Caudate nucleus (tissue), 63 donors: ENCODE measurements at places on chromosomes 1 and 21.

- no peak for DNase-seq
These were observed 95.4 kb upstream of the ERRFI1 start for GRCh38 chr1:8121261-8122159.

GRCh38 chr1:15346346-15347030 is 63.2 kb upstream of the EFHD2 start:
- DNase-seq: no peak

DNA sequence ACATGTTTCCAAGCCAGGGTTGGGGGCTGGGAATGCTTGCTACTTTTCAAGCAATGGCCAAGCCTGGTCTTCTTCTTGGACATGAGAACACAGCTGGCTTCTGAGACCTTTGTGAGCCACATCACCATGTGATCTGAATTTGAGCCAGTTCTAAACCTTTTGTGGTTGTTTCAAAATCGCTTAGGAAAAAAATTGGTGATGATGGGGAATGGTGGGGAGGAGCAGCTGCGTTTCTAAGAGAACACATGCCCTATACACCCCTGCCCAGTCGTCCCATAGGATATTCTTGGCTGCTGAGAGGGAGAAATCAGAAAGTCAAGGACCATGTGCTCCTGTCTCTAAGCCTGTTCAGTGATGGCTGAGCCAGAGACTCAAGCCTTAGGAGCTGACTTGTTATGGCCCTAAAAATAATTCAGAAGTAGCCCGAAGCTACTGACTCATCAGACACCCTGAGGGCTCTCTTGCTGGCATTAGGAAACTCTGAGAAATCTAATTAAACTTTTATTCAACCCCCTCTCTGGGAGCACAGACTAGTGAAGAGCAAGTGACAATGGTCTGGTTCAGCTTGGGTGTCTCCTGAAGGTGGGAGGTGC is 30.5 kb downstream of the CCDC185 start:
- no peak for DNase-seq

GRCh38 chr1:183152180-183152579 is 33.9 kb upstream of the LAMC2 start:
- DNase-seq: no peak

DNA sequence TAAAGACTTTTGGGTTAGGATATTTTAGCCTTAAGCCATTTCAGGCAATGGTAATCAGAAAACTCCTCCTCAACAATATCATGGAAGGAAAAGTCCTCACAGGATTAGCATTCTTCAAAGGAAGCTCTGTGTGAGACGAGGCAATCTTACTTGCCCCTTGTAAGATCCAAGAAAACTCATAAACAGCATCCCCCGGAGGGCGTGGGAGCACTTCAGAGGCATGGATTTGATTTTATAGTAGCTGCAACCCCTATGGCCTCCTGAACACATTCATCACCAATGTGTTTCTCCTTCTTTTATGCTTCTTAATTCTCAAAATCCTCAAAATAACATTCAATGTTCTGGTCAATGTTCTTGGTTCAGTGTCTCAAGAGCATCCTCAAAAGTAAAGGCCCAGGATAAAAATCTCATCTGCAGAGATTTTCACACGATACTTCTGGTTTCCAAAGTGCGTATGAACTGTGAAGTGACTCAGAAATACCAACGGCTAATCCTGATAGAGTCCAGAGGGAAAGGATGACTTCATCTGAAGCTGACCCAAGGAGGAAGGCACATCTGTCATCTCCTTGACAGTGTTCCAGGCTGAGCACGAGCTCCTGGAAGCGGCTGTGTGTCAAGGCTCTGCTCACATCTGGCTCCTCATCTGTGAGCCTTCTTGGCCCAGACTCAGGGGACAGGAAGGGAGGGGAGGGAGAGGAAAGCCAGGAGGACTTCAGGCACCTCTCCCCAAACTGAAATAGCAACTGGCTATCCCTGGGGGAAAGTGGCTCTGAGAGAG is 49.3 kb upstream of the PSEN2 start:
- DNase-seq: no peak

GRCh38 chr1:80367058-80367457 is 1360.5 kb upstream of the ADGRL4 start:
- DNase-seq: no peak

GRCh38 chr1:64505944-64506655 is 36.2 kb downstream of the CACHD1 start:
- no peak for DNase-seq

DNA sequence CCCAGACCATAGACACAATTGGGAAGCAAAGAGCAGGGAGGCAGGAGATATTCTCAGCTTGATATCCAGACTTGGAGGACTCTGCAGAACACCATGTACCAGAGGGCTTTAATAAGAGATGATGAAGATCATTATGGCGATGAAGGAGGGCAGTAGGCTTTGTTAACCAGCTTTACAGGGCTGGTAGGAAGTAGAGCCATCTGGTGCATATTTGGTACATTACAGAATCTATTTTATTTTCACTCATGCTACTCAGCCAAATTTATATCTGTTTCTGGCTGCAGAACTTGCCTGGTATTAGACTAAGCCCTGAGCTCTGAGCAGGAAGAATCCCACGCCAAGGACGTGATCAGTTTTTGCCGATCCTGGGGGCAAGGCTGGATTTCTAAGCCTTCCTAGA is 61.8 kb upstream of the SYT6 start:
- DNase-seq: no peak

GRCh38 chr1:205318231-205318991 is 3.1 kb downstream of the NUAK2 start:
- no peak for DNase-seq

- DNase-seq: no peak
These were observed 1.7 kb downstream of the ANGPTL1 start for GRCh38 chr1:178869119-178869697.

GRCh38 chr1:94120991-94121390 is at the start of gene ABCA4:
TSS of gene ABCA4 (minus strand) at chr1:94121148. CDS start at chr1:94121045, 103 bp downstream.
- DNase-seq: no peak

DNA sequence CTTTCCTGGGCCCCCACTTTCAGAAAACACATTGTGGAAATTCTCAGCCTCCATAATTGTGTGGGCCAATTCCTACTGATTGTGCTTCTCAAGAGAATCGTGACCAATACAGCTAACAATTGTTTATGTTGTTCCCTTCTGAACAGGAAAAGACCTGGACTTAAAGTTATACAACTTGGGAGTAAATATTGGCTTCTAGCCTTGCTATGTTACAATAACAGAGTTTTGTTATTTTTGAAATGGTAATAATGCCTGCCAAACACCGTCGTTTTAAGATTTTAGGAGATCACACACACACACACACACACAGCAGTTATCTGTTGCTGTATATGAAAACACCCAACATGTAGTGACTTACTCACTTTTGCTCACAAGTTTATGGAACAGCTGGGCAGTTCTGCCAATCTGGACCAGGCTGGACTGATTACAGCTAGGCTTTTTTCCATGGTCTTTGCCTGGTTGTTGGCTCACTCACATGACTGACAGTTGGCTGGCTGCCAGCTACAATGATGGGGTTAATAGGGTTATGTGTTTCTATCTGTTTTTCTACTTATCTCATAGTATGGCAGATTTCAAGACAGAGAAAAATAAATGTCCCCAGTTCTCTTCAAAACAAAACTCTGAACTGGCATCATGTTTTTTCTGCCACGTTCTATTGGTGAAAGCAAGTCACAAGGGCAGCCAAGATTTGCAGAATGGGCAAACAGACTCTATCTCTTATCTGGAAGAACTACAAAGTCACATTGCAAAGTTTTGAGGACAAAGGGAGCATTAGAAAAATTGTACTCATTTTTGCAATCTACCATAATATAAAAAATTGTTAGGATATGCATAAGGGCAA is 447.5 kb downstream of the NEGR1 start:
- no peak for DNase-seq

- DNase-seq: no peak
These were observed 40.5 kb downstream of the C1orf87 start for GRCh38 chr1:60033066-60033465.

GRCh38 chr1:153532181-153532580 is 3.6 kb downstream of the S100A6 start:
- no peak for DNase-seq

DNA sequence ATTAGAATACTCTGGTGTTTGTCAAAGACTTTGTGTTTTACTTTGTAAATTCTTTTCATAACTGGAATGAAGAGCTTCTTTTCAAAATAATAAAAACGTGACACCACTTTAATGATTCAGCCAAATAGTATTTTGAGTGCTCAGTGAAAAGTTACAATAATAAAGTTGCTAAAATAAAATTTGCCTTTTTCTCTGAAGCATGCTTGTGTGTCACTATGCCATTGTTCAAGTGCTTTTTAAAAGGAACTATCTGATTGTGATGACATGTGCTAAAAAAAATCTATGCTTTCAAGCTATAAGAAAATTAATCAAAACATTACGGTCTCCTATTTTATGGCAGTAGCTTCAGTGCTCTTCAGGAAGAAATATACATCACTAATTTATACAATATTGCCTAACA is 1290.5 kb upstream of the B3GALT2 start:
- no peak for DNase-seq

DNA sequence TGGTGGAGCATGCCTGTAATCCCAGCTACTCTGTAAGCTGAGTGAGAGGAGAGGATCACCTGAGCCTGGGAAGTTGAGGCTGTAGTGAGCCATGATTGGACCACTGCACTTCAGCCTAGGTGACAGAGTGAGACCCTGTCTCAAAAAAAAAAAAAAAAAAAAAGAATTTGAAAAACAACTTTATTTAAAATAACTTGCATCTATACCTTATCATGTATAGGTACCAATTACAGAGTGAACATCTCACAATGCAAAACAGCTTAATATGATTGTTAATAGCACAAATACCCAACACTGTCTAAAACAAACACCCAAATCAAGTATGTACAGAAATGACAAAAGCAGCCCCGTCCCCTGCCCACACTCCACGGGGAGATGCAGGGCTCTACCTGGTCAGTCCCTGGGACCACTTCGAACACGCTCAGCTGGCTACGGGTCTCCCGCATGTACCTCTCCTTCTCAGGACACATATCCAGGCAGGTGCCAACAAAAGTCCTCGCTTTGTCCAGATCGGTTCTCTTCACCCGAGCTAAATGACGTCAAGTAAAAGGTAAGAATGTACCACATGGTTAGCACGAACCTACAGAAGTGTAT is 10.5 kb downstream of the MCM3AP start:
- no peak for DNase-seq

- no peak for DNase-seq
These were observed 87.6 kb downstream of the BCAR3 start for GRCh38 chr1:93593854-93594602.

DNA sequence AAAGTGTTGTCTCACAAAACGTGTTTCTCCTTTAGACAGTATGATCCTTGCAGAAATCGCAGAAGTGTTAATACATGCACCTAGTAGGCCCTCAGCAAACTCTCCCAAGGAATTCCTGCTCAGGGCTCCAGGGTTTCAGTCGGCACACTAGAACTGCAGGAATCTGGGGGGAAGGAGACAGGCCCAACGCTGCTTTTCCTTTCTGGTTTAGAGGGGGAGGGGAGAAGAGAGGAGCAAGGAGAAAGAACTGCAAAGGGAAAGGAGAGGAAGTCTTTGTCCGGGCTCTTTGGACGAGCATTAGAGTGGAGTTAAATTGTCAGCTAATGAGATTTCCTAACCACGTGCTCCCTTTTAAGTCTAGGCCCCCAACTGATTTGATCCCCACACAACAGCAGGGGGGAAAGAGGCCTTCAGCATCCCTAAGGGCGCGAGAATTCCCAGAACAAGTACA is 103.7 kb upstream of the SOD1 start:
- DNase-seq: no peak

- DNase-seq: no peak
These were observed 18.6 kb upstream of the SLC6A9 start for GRCh38 chr1:44049839-44050238.

DNA sequence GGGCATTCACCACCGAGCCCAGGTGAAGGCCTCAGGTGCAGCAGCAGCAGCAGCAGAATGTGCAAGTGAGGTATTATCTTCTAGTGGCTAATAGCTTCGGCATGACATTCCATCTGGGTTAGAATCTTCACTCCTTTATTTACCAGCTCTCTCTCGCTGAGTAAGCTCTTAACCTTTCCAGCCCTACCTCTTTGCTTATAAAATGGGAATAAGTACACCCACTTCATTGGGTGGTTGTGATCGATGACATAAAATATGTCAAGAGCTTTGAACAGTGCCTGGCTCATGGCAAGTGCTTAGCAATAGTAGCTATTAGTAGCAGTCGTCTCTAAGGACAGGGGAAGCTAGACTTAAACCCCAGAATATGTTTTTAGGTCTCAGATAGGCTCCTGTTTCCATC is 149.5 kb downstream of the NOS1AP start:
- DNase-seq: no peak

GRCh38 chr1:92168657-92169056 is 49.1 kb upstream of the C1orf146 start:
- no peak for DNase-seq

DNA sequence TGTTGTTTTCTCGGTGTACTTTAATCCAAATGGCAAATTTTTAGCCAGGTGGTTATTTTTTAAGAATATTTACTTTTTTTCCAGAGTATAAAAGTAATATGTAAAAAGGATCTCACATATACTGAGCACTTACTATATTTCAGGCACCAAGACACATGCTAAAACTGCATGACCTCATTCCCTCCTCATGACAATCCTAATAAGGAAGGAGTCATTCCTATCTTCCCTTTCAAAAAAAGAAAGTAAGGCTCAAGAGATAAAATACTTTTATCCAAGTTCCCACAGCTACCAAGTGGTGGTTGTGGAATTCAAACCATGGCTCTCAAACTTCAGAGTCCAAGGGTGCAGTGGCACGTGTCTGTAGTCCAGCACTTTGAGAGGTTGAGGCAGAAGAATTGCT is 19.4 kb downstream of the ATP2B4 start:
- no peak for DNase-seq

GRCh38 chr1:213260311-213261075 is 209.5 kb downstream of the RPS6KC1 start:
- DNase-seq: no peak

DNA sequence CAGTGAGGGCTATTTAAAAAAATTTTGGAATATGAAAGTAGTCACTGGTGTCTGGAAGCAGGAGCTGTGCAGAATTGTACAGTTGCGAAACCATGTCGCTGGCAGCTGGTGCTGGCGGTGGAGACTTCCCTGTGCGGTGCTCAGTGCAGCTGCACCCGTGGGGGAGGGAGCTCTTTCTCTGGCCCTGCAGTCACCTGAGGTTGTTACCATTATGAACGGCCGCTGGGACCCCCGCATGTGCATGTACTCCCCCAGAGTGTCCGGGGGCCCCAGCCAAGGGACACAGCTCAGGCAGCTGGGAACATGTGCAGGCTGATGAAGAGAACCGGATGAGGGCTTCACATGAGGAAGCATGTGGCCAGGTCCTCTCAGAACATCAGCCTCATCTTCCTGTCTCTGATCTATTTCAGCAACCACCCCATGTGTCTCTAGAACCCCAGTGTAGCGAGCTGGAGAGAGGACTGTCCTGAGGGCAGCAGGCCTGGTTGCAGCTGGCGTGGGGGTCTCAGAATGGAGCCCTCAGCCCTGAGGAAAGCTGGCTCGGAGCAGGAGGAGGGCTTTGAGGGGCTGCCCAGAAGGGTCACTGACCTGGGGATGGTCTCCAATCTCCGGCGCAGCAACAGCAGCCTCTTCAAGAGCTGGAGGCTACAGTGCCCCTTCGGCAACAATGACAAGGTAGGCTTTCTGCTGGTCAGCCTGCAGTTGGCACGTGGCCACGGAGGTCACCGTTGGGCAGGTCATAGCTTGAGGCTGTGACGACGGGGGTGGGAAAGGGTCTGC is at the start of gene TRPM2:
Gene TRPM2, plus strand, starts transcription at position 431 of the 780 bp plus-strand sequence. Its CDS starts 80 bp downstream, at position 511.
- DNase-seq: no peak
